Ovary (tissue), 10 donors: ENCODE measurements at places on chromosomes 12 and 14.
A peak's percentile ranks its signal among the peaks of the same experiment; 100 is the strongest.

DNA sequence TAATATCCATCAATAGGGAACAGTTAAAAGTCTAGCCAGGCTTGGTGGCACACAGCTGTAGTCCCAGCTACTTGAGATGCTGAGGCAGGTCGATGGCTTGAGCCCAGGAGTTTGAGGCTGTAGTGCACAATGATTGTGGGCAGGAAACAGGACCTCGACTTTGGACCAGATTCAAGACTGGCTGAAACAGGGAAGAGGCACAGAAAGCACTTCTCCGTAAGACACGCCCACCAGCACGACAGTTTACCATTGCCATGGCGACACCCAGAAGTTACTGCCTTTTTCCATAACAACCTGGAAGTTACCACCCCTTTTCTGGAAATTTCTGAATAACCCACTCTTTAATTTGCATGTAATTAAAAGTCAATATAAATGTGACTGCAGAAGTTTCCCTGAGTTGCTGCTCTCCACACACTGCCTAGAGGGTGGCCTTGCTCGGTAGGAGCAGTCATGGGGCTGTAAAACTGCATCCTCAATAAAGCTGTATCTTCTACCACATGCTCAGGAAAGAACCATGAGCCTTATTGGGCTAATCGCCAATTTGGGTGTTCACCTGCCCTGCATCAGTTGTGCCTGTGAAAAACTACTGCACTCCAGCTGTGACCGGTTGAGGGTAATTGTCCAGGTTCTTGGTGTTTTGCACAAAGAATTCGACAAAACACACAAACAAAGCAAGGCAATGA is 4.6 kb upstream of the LRRC23 start:
- DNase-seq, result no peak

- DNase-seq, result no peak
These were observed 10.9 kb downstream of the BTG1 start for GRCh38 chr12:92134638-92135274.

DNA sequence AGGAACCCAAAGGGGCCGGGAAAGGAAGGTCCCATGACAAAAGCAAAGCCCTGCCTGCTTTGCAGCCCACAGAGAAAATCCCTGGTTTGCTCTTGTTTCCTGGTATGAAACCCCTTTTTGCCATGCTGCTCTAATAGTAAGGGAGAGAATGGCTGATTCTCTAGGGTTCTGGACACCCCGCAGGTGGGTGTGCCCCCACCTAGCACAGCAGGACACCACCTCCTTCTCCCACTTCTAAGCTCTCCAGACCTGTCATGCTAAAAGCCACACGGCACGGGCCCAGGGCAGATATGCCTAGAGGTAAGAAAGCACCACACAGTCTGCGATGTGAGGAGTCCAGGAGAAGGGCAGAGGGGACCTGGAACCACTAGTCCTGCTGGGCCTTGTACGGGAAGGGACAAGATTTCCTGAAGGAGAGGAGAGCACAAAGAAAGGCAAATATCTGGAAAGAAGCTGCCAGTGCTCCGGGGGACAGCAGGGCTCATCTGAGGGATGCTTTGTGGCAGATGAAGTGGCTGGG is 113.3 kb downstream of the BCL11B start:
- DNase-seq, result no peak

DNA sequence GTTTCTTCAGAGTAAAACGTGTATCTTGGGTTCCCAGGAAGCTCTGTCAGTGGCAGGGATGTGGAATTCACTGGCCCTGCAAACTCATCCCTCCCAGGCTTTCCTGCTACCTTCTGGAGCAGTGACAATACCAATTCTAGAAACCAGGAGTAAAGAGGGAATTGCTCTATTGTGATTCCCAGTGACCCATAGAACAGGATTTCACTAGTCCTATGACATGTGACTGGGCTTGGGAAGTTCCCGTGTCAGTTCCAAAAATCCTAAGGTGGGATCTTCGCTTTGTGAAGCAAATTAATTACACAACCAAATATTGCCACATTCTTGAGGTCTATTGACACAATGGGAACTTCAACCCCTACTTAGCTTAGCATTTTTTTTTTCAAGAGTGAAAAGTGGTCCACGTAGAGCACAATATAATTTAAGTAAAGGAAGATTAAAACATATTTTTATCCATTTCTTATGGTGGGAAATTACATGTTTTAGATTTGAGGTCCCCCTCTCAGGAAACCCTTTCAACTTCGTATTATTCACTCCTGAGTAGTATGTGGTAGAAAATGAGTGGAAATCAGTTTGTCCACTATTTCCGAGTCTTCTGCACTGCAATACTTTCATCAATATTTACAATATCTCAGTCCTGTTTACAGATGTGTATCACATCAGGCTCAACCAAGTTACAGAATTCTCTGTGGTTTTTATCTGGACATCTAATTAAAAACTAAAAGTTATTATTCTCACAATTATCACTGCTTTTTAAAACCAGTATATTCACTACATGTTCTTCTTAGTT is 88.9 kb upstream of the SOX5 start:
- no peak for DNase-seq

GRCh38 chr14:68952531-68953195 is 26.4 kb downstream of the ACTN1 start:
- peak; percentile 56 for DNase-seq

- DNase-seq, result no peak
These were observed 26.9 kb downstream of the BATF start for GRCh38 chr14:75549169-75549568.

DNA sequence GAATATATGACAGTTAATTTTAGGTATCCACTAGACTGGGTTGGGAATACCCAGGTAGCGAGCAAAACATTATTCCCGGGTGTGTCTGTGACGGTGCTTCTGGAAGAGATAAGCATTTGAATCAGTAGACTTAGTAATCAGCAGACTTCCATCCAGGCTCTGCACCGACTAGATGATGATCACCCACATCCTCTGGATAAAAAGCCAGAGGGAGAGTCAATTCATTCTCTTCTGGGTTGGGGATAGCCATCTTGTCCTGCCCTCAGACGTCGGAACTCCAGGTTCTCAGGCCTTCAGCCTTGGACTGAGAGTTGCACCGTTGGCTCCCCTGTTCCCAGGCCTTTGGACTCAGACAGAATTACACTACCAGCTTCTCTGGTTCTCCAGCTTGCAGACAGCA is 168.0 kb downstream of the PHLDA1 start:
- no peak for DNase-seq

GRCh38 chr12:76539727-76540126 is 19.8 kb downstream of the OSBPL8 start:
- DNase-seq, result no peak

DNA sequence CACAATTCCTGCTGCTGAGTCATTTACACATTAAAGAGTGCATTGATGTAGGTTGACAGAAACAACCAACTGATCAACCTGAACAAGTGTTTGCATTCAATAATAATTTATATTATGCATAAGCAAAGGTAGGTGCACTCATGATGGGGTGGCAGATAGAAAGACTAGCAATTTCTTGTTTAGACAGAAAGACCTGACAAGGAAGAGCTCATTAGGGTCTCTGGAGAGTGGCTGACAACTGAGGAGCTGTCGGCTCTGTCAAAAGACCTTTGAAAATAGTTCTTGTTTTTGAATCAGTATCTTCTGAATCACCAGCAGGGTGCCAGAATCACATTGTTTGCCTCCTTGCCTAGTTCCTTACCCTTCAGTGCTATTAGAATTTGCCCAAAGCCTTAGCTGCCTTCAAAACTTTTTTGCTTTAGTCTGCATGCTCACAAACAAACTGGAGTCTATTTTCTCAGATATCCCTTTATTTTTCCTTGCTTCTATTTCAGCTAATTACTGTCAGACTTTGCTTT is 234.7 kb downstream of the BTG1 start:
- DNase-seq, result no peak

- DNase-seq, result no peak
These were observed 63.2 kb downstream of the TSPAN11 start for GRCh38 chr12:30989754-30990153.

DNA sequence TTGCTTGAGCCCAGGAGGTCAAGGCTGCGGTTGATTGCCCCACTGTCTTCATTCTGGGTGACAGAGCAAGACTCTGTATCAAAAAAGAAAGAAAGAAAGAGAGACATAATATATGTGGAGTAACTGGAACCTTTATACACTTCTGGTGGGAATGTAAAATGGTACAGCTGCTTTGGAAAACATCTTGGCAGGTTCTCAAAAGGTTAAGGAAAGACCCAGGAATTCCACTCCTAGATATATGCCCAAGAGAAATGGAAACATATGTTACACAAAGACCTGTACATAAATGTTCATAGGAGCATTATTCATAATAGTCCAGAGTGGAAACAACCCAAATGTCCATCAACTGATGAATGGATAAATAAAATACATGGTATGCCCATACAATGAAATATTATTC is 7.2 kb downstream of the RBMS2 start:
- DNase-seq, result no peak

DNA sequence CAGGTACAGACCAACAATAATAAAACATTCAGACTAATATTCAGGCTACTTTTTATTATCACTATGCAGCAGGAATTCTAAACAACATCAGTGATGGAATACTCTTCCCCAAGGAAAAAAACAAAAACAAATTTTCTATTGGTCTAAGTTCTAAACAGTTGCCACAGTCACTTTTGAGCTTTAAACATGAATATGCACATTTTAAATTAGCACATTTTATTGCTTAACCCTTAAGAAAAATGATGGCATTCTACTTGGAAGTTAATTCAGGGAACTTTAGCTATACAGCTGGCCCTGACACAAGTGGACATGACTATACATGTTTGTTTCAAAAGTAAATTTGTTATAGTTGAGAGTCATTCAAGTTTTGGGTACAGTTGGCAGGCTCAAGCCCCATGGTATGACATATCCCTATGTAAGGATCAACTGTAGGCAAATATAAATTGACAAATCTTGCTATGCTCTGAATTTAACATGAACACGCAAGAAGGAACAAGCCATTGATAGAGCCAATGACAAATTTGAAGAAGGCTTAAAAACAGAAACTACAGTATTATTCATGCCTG is 224.3 kb upstream of the AMIGO2 start:
- no peak for DNase-seq

DNA sequence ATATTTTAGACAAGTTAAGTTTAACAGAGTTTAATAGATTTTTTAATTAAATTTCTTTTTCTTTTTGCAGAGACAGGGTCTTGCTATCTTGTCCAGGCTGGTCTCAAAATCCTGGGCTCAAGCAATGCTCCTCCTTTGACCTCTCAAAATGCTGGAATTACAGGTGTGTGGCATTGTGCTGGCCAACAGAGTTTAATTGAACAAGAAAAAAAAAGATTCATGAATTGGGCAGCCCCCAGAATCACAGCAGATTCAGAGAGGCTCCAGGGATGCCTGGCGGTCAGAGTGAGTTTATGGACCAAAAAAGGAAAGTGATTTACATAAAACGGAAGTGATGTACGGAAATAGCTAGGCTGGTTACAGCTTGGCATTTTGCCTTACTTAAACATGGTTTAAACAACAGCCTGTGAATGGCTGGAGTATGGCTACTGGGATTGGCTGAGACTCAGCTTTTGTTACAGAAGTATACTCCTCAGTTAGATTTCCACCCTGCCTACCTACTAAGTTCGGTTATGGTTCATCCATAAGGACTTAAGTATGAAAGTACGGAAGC is 14.5 kb upstream of the TESPA1 start:
- DNase-seq, result no peak
